ENCODE measurements at places on chromosomes 16 and 17.

GRCh38 chr16:66262253-66263167 lies 104.0 kb upstream of the CDH5 start:
- DNase-seq: no peak

DNA sequence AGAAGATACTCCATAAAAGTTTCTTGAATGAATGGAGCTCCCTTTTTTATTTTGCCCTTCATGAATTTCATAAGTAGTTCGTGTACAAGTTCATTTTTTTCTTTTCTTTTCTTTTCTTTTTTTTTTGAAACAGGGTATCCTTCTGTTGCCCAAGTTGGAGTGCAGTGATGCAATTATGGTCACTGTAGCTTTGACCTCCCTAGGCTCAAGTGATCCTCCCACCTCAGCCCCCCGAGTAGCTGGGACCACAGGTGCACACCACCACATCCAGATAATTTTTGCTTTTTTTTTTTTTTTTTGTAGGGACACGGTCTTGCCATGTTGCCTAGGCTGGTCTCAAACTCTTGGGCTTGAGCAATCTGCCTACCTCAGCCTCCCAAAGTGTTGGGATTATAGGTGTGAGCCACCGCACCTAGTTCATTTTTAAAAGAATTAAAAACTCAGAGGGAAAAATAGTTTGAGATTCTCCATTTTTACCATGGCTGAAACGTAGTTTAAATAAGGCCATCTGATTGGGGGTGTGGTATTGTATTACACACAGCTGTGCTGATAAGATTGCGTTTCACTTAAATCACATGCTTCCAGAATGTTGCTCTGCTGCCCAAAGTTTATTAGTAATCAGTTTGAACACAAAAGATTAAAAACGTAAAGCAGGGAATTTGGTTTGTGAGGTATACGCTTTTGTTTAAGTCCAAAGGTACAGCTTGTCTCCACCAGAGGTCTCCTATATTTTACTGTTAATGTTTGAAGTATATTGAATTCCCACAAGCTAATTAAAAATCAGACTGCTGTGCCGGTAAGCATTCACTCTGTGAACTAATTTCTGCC lies 154.1 kb downstream of the SOCS1 start:
- no peak for DNase-seq

DNA sequence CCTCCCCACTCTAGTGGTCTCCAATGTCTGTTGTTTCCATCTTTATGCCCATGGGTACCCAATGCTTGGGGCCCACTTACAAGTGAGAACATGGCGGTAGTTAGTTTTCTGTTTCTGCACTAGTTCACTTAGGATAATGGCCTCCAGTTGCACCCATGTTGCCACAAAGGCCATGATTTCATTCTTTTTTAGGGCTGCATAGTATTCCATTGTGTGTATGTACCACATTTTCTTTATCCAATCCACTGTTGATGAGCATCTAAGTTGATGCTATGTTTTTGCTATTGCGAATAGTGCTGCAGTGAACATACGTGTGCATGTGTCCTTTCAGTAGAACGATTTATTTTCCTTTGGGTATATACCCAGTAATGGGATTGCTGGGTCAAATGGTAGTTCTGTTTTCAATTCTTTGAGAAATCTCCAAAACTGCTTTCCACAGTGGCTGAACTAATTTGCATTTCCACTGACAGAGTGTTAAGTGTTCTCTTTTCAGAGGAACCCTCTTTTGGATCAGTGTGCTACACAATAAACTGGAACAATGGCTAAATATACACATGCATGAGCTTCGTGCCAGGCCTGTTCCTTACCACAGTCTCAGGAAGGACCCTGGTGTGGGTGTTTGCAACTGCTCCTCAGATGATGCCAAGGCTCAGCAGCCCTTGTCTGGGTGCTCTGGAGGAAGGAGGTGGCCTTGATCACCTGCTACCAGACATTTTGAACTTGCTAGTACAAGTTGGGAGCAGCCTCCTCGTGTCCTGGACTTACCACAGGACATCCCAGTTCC lies 34.4 kb downstream of the KNOP1 start:
- no peak for DNase-seq

GRCh38 chr17:67180275-67180674 lies 64.7 kb downstream of the HELZ start:
- DNase-seq: no peak

- no peak for DNase-seq
Measured at GRCh38 chr17:71658996-71659395, 461.8 kb upstream of the SOX9 start.

DNA sequence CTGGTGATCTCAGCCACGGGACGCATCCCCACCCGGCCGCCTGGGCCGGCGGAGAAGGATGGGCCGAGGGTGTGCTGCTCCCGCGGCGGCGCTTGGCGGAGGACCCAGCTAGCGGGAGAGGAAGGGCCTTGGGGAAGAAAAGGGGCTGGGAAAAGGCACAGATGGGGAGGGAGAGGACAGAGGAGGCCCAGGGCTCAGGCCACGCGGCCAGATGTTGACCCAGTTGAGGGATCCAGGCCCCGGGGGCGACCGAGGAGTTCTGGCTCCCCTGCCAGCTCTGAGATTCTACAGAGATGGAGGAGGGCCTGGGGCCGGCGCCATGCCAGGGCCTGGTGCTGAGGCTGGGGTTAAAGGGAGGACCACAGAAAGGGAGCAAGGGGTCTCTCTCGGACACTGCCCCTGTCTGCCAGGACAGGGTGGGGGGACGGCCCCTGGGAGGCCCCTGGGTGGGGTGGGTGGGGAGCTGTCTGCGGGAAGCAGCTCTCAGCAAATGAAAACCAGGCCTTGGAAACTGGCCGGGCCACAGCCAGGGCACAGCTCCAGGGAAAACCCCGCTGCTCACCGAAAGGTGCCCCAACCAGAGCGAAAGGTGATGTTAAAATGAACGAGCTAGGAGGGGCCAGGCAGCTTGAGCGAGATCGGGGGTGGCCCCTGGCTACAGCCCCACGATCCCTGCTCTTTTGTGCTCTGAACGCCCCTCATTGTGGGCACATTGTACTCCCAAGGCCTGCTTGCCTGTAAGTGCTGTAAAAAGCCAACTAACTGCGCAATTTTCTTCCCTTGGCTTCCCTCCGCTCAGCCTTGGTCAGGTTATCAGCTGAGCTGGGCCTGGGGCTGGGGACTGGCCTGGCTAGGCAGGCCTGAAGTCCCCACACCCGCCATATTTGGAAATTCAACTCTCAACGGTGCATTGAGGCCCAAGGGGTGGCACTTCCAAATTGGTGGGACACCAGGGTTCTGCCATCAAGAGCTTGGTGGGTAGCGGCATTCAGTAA lies 191.4 kb downstream of the ZNF423 start:
- DNase-seq: no peak

DNA sequence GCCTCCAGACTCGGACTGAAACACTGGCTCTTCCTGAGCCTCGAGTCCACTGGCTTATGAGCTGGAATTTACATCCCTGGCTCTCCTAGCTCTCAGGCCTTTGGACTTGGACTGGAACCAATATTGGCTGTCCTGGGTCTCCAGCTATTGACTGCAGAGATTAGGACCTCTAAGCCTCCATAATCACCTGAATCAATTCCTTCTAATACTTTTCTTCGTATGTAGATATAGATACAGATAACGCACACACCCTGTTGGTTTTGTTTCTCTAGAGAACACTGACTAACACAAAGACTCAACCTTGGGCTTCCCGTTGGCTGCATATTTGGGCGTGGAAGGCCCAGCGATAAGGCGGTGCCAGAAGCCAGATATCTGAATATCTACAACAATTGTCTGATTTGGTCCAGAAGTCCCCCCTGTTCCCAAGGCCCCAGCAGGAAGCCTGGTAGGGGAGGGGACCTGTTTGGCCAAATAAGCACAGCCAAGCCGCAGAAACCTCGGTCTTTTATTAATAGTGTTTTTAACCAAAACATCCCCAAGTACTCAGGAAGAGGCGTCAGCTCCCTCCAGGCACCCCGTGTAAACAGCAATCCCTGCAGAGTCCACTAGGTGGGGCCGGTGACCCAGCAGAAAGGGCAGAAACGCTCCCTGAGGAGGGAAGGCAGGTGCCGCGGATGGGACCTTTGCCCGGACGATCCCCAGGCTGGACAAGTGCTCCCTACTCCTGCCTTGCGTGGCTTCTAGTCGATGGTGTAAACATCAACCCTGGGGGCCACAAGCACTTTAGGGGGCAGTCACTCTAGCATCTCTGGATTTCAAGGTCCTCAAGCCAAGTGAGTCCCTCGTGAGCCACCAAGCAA lies 57.0 kb downstream of the ABR start:
- DNase-seq: no peak

- no peak for DNase-seq
Measured at GRCh38 chr16:77439106-77439505, 4.3 kb upstream of the ADAMTS18 start.

GRCh38 chr16:66569827-66570405 lies 3.7 kb downstream of the CMTM1 start:
- no peak for DNase-seq

GRCh38 chr16:70774261-70774660 lies 26.7 kb downstream of the VAC14 start:
- no peak for DNase-seq

- DNase-seq: no peak
Measured at GRCh38 chr16:81604960-81605383, 160.4 kb downstream of the CMIP start.
